ENCODE measurements at places on chromosomes 1 and 21.

- no peak for DNase-seq
These were observed 345.5 kb upstream of the LYPLAL1 start for GRCh38 chr1:218828125-218828650.

DNA sequence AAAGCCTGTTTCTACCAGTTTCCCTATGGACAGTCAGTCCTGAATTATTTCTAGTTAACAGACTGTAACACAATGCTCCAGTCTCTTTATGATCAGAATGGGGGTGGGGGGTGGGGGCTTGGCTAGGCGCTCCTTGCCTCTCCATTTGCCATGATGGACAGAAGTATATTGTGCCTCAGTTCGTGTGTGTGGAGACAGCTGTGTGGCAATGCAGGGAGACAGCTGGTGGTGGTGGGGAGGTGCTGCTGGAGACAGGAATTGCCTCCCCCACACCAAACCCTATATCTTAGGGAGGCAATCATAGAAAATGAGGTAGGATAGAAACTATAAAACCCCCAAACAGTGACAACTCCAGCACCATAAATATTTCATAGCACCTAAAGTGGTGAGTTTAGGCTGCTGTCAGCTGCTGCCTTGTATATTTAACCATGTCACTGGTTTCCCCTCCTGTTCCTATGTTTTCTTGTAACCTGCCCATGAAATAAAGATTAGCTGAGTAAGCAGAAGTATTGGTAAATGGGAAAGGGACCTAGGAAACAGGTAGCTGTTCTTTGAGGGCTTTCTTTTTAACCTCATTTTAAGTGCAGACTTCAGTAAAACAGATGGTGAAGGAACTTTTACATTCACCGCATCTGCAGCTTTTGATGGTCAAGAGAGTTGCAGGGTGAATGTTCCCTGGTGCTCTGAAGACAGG, 3.4 kb downstream of the PLXNA2 start:
- DNase-seq: no peak

DNA sequence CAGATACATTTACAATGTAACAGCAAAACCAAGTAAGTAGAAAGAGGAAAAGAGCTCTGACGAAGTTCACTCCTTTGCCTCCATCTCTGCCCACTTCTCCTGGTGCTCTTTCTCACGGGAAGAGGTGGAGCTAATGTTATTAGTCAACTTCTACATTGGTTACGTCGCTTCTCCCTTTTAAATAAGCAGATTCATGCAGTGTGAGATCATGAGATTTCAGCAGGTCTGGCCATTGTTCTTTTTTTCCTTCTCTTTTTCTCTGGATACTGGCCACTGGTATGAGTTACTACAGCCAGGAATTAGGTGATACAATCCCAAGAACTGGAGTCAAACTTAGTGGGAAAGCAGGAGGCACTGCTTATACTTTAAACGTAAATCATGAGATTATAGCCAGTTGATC, 207.1 kb downstream of the AKT3 start:
- no peak for DNase-seq

DNA sequence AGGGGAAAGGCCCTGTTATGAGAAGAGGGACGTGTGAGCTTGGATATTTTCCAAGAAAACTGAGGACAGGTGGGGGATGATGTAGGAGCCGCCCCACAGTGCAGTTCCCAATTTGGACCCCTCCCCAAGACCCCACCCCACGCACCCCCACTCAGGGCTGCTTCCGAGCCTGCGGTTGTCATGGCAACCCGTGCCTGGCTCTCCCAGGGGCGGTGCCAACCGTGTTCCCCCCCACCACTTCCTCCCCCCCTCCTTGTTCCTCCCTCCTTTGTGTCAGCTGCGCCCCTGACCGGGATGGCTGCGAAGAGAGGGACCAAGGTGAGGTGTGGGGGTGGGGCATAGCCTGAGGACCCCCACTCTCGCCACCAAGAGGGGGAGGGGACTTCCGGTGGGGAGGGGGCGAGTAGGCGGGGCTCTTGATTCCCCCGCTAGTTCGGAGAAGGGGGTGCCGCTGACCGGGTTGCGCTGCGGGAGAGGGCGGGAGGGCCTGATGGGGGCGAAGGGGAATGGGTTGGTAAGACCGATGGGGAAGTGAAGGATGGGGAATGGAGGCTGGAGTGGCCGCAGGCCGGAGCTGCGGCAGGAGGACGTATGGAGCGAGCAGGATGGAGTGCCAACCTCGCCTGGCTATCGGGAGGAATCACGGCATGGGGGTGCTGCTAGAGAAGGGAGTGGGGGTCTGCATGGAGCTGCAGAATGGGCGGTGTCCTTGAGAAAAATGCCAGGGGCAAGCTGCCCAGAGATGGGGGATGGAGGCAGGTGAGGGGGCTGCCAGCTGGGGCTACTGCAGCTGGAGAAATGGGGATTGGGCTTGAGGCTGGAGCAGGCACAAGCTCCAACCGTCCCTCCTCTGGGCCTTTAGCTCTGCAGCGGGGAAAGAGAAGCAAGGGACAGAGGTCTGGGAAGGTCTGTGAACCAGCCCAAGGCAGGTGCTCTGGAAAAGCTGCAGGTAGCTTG, 953 bp downstream of the TRIM46 start:
- no peak for DNase-seq

GRCh38 chr1:195019385-195019784, 1588.9 kb downstream of the KCNT2 start:
- DNase-seq: no peak

Measured in stimulated activated CD8-positive, alpha-beta memory T cell treated with anti-CD3 and anti-CD28 coated beads, Interleukin-2, amount 100 ng/mL, for 1 hour (primary cell).